ENCODE measurements at places on chromosomes 11 and 22.

- no peak for DNase-seq
Measured at GRCh38 chr11:118169300-118170140, 6.9 kb downstream of the SCN2B start.

DNA sequence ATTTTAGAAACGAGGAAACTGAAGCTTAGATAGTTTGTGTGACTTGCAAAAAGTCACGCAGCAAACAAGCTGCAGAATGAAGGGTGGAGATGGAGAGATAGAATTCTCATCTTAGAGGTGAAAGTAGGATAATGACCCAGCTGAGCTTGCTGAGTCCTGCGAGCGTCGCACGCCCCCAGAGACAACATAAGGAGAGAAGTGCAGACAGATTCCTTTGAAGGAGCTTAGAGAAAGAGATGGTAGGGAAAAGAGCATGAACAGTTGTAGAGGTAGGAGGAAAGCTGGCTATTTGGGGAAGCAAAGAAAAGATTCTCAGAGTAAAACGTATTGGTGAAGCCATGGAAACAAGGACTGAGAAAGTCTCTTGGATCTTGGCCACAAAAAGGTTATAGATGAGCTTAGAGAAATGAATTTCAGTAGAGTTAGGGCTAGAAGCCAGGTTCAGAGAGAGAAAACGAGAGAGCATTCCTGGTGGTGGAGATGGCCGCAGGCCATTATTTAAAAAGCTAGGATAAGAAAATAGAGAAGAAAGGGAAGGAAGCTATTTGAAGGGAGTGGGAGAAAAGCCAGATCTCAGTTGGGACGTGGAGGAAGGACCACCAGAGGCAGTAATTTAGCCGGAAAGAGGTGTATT is 44.8 kb downstream of the FAM83F start:
- DNase-seq, result no peak

- DNase-seq, result no peak
Measured at GRCh38 chr22:50206599-50206998, 5.8 kb downstream of the SELENOO start.

DNA sequence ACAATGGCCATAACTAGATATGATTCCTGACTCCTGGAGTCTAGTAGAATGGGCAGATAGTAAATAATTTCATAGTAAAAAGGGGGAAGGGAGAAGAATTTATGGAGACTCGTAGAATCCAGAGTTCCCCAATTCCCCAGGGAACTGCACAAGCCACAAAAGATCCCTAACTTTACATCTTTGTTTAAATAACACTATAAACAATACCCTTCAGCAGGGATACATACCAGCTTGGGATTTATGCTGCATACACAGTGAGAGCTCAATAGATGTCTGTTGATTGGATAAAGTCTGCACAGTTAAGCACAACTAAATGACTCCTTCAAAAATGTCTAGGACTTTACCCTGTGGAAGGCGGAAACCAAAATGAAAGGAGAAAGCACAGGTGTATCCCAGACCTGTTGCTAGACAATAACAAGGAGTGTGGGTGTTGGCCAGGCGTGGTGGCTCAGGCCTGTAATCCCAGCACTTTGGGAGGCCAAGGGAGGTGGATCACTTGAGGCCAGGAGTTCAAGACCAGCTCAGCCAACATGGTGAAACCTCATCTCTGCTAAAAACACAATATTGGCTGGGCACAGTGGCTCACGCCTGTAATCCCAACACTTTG is 6.8 kb downstream of the SLC35F2 start:
- no peak for DNase-seq

- DNase-seq, result no peak
Measured at GRCh38 chr11:22476589-22476988, 138.4 kb downstream of the SLC17A6 start.

DNA sequence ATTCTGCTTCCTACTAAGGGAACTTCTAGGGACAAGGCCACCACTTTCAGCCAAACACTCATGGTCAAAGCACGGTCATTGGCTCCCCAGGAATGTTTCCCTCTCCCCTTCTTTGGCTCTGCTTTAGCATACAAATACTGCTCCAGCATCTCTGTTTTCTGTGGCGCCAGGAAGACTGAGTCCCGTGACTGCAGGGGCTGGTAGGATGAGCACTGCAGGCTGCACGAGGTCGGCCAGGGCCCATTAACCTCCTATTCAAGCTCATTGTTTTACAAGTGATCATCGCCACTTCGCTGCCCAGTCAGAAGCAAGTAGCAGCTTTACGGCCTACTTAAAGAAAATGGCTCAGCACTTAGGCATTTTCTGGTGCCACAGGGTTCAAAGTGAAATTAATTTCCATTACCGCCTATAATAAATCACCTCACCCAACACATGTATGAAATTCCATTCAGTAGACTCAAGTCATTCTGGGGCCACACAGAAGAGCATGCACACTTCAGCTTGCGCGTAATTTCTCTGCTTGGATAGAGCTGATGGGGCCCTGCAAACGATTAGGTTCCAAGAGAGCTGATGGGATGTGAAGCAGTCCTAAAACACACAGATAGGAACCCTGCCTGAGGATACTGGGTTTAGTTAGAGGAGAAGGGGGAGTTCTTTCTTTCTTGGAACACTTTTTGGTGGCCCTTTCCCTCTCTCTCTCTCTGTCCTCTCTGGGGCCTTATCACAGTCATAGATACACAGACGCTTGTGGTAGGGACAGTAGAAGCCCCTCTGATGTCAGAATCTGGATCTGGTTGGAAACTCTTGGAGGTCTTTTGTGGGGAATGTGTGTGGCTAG is 173.7 kb downstream of the KIF18A start:
- DNase-seq, result no peak

GRCh38 chr11:27882066-27882697 is 181.9 kb upstream of the BDNF start:
- no peak for DNase-seq

- DNase-seq, result no peak
Measured at GRCh38 chr22:44133161-44133560, 47.6 kb upstream of the PARVG start.

GRCh38 chr11:32033491-32033890 is 57.4 kb upstream of the RCN1 start:
- DNase-seq, result no peak

GRCh38 chr11:68093565-68093964 is 27.6 kb downstream of the CHKA start:
- DNase-seq, result no peak

DNA sequence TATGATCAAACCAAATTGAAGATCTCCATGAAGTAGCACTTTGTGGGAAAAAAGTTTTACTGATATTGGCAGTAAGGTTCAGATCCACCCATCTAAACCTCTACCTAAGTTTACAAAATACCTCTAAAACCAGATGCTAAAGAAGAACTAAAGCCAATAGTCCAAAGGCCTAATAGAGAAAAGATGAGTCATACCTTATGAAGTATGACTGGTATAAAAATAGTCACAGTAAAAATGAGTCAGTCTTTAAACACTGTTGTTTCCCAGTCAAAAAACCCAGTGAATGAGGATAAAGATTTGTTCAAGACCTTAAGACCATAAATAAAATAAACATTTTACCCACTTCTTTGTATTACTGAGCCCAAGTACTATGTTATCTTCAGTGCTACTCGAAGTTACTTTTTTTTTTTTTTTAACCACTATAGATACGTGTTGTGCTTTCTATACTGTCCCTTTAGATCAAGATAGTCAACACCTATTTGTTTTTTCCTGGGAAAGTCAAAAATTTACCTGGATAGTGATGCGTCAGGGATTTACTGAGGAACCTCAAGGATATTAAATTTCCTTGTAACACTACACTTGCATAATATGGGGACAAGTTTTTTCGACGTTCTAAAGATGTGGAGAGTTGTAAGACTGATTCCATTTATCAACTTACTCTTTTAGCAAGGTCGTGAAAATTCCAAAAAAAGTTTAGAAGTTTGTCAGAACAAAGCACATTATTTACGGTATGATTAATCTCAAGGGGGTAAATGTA is 87.3 kb downstream of the CCDC73 start:
- peak; percentile 7 for DNase-seq

- no peak for DNase-seq
Measured at GRCh38 chr11:31355817-31356216, 13.7 kb downstream of the DCDC1 start.

DNA sequence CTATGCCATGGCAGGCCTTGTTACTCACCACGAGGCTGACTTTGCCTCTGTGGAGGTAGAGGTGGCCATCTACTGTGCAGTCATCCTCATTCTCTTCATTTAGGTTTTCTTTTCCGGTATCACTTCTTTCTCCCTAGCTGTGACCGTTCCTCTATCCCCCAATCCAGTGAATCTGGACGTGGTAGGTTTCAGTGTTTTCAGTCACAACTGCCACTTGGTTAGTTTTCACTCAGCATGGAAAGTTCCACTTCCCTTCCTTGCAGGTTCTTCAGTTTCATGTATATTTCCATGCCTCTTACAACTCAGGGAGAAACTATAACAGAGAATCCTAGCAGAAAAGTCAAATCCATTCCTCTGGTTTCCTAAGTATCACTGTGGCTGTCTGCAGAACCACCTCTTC is 1.9 kb downstream of the HPS4 start:
- DNase-seq, result peak; percentile 66

- no peak for DNase-seq
Measured at GRCh38 chr11:43943372-43943930, 1.0 kb downstream of the C11orf96 start.

DNA sequence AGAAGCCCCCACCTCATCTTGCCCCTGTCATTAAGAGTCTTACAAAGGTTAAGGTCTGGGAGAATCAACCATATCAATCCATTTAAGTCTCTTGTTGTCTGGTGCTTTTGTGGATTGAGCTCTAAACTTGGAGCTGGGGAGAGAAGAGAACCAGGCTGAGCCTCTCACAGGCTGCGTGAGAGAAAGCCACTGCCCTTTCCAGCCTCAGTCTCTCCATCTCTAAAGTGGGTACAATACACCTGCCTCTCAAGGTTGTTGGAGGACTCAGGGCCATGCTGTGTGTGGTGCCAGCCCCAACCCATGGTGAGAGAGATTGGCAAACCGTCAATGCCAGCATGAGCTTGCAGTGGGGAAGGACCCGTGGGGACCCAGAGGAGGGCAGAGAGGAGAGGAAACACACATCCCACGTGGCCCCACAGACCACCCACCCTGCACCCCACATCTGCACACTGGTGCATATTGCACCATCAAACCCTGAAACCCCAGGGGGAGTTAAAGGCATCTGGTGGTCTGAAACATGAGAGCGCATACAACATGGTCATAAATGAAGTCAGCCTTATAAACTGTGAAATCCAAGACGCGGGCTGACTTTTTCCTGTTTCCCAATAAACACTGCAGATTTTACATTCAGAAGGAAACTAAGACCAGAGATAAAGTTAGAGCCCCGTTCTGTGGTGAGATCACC is 27.5 kb upstream of the FBLN1 start:
- DNase-seq, result no peak

GRCh38 chr11:7571640-7572000 is 57.8 kb downstream of the PPFIBP2 start:
- DNase-seq, result peak; percentile 28

DNA sequence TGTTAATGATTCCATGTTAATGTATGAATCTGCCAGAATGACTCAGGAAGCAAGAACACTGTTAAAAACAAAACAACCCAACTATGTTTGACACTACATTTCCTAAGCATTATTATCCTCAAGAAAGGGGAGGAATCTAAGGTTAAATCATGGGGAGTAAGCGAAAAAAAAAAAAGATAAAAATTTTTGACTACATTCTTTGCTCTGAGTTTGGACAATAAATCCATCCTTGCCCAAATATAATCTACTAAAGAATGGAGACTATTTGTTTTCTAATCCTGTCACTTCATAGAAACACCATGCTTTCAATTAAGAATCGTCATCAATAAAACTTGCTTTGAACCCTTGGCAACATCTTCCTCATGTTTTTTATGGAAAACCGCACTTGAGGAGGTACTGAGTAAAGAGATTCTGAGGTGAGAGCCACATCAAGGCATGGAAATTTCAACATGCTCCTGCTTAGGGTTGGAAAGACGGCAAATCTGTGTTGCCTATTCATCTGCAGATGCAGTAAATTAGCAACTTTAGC is 9.7 kb downstream of the MAML2 start:
- no peak for DNase-seq

- no peak for DNase-seq
Measured at GRCh38 chr11:110450246-110450645, 20.5 kb downstream of the FDX1 start.

DNA sequence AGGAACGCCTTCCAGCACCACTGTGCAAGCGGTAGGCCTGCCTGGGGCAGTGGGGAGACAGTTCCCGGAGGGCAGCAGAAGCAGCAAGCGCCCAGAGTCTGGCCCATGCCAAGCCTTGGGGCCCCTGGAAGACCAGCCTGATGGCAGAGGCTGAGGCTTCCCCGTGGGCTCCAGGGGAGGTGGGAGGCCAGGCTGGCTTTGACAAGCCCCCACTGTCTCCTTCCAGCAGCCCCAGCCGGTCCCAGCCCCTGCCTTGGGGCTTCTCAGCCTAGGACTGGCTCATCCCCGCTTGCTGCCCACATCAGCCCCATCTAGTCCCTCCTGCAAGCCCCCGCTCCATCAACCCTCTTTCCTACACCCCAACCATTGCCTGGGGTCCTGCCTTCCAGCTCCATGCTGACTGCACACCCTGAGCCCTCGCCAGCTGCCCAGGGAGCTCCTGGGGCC is 46.7 kb downstream of the IGF2 start:
- DNase-seq, result no peak

DNA sequence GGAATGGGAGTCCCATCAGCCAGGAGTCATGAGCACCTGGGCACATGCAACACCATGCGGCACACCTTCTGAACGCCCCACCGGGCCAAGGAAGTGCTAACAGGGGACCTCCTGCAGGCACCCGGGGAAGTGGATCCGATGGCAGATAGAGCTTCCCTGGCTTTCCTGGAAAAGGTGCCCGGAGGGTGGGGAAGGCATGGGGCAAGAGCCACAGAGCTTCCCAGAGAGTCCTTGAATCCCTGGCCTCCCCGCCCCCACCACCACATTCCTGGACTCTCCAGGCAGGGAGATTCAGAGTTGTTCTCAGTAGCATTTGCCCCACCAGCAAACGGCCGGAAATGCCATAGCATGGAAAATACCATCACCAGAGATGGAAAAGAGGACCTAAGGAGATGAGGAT is 8.3 kb downstream of the TRIM29 start:
- DNase-seq, result no peak

DNA sequence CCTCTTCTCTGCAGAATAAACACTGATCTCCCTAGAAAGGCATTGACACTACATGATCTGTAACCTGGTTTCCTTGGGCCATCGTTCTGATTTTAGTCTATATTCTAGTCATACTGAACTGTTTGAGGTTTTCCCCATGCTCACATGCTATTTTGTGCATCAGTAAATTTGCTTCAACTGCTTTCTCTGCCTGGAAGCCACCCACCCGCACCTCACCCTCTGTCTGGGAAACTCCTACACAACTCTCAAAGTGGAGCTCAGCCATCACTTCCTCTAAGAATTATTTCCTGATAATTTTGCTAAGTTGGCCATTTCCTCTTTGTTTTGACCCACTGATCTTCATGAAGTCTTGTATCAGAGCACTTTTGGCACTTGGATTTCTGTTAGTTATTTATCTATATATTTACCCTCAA is 36.1 kb downstream of the MMP20 start:
- DNase-seq, result peak; percentile 87

DNA sequence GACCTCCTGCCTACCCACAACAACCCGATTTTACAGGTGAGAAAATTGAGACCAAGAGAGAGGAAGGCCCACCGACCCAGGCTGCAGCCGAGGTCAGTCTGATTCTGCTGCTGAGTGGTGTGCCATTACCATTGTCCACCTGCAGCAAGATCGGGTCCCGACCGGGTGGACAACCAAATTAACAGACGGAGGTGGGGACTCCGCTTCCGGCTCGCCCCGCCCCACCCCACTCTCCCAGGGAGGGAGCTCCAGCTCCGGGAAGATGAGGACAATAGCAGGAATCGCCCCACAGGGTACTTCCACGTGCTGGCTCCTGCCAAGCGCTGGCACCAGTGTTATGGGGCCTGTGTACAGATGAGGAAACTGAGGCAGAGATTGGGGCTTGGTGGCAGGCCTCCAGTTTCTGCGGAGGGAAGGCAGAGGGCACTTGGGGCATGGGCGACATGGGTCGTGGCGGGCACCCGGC is 425 bp upstream of the KDELR3 start:
- DNase-seq, result no peak
